A549 treated with Hydrocortisone at 1 μM for 4 hours (cell line): ENCODE measurements at places on chromosomes 1 and 21. TPM values are rescaled to one million over a fixed set of nuclear protein-coding genes. Genes with fewer than 3 reads are reported as not detected.

MANEAL gene
- 23.6 to 25.8 TPM (median 25.4 TPM) in 5 replicates for total RNA-seq

H6PD gene
- total RNA-seq, result 4.6 to 8.1 TPM (median 6.7 TPM) in 5 replicates

LCE3E gene
- total RNA-seq, result 0.30 TPM in 1 of 5 replicates, not detected in the others

IGFN1 gene
- total RNA-seq, result 0.49 to 0.74 TPM (median 0.55 TPM) in 5 replicates

NUDT4B gene
- 0.52 to 3.4 TPM (median 1.2 TPM) in 5 replicates for total RNA-seq

EDN2 gene
- 38.5 to 44.9 TPM (median 38.9 TPM) in 5 replicates for total RNA-seq

ADSS2 gene
- 41.7 to 60.4 TPM (median 44.3 TPM) in 5 replicates for total RNA-seq

USP25 gene
- 8.6 to 13.3 TPM (median 11.0 TPM) in 5 replicates for total RNA-seq

DYNLT4 gene
- total RNA-seq, result 0.32 to 1.0 TPM (median 0.67 TPM) in 5 replicates

CCDC185 gene
- total RNA-seq, result not detected in 5 replicates

ADAMTSL4 gene
- 4.4 to 7.3 TPM (median 6.8 TPM) in 5 replicates for total RNA-seq

SEMA4A gene
- total RNA-seq, result 0.36 to 0.43 TPM (median 0.40 TPM) in 5 replicates

RBM15 gene
- total RNA-seq, result 7.2 to 9.1 TPM (median 8.1 TPM) in 5 replicates

CLCA2 gene
- total RNA-seq, result 0.03 TPM in 2 of 5 replicates, not detected in the others

SLFNL1 gene
- 0.02 to 0.06 TPM (median 0.05 TPM) in 3 of 5 replicates, not detected in the others for total RNA-seq

INSRR gene
- total RNA-seq, result not detected in 5 replicates

IFNLR1 gene
- 0.90 to 1.2 TPM (median 1.1 TPM) in 5 replicates for total RNA-seq

CD53 gene
- total RNA-seq, result 0.07 TPM in 1 of 5 replicates, not detected in the others

MIA3 gene
- 17.3 to 26.5 TPM (median 21.5 TPM) in 5 replicates for total RNA-seq

LYST gene
- 3.9 to 4.4 TPM (median 4.1 TPM) in 5 replicates for total RNA-seq

CYP4A22 gene
- not detected in 5 replicates for total RNA-seq

CYP4B1 gene
- total RNA-seq, result 0.09 to 0.10 TPM (median 0.10 TPM) in 3 of 5 replicates, not detected in the others

DSCAM gene
- not detected in 5 replicates for total RNA-seq

ACOT11 gene
- 2.0 to 2.4 TPM (median 2.1 TPM) in 5 replicates for total RNA-seq

MTARC2 gene
- total RNA-seq, result 8.8 to 13.3 TPM (median 12.2 TPM) in 5 replicates

OR2AK2 gene
- not detected in 5 replicates for total RNA-seq

RPF1 gene
- total RNA-seq, result 26.9 to 35.2 TPM (median 32.6 TPM) in 5 replicates

AMY1B gene
- total RNA-seq, result not detected in 5 replicates

ERG gene
- total RNA-seq, result 0.03 to 0.17 TPM in 2 of 5 replicates, not detected in the others

GLIS1 gene
- 0.08 to 0.12 TPM (median 0.09 TPM) in 4 of 5 replicates, not detected in the other for total RNA-seq

EPHA10 gene
- 1.0 to 1.5 TPM (median 1.1 TPM) in 5 replicates for total RNA-seq

C1QA gene
- not detected in 5 replicates for total RNA-seq

MATN1 gene
- 0.03 to 0.12 TPM (median 0.10 TPM) in 3 of 5 replicates, not detected in the others for total RNA-seq

OPRD1 gene
- total RNA-seq, result 0.02 to 0.07 TPM (median 0.03 TPM) in 4 of 5 replicates, not detected in the other

SIPA1L2 gene
- 6.3 to 7.3 TPM (median 6.5 TPM) in 5 replicates for total RNA-seq

SLC9C2 gene
- not detected in 5 replicates for total RNA-seq

CREB3L4 gene
- total RNA-seq, result 7.8 to 10.5 TPM (median 9.3 TPM) in 5 replicates

TMOD4 gene
- total RNA-seq, result 0.25 to 0.44 TPM (median 0.27 TPM) in 3 of 5 replicates, not detected in the others

CADM3 gene
- 0.02 to 0.15 TPM (median 0.08 TPM) in 5 replicates for total RNA-seq

GPR3 gene
- total RNA-seq, result 1.3 to 1.8 TPM (median 1.7 TPM) in 5 replicates

RAB3B gene
- total RNA-seq, result 4.8 to 10.0 TPM (median 5.7 TPM) in 5 replicates

ARTN gene
- 0.07 to 0.46 TPM (median 0.22 TPM) in 5 replicates for total RNA-seq

GPR137B gene
- 15.4 to 16.9 TPM (median 16.6 TPM) in 5 replicates for total RNA-seq

TDRD10 gene
- 0.10 to 0.16 TPM in 2 of 5 replicates, not detected in the others for total RNA-seq

CORT gene
- total RNA-seq, result 0.13 to 0.38 TPM (median 0.24 TPM) in 5 replicates

LRRIQ3 gene
- 0.54 to 0.82 TPM (median 0.74 TPM) in 5 replicates for total RNA-seq

TTC34 gene
- total RNA-seq, result 0.01 to 0.07 TPM (median 0.03 TPM) in 5 replicates

ASCL5 gene
- 0.08 to 0.21 TPM (median 0.15 TPM) in 3 of 5 replicates, not detected in the others for total RNA-seq

ACTA1 gene
- total RNA-seq, result 0.07 to 0.21 TPM (median 0.10 TPM) in 4 of 5 replicates, not detected in the other

S100A8 gene
- total RNA-seq, result not detected in 5 replicates

LYPLA2 gene
- 54.5 to 58.3 TPM (median 56.5 TPM) in 5 replicates for total RNA-seq

CHODL gene
- not detected in 5 replicates for total RNA-seq

KCNJ9 gene
- total RNA-seq, result not detected in 5 replicates

SPRR5 gene
- not detected in 5 replicates for total RNA-seq

WNT9A gene
- total RNA-seq, result 5.6 to 8.6 TPM (median 7.2 TPM) in 5 replicates

PTGFR gene
- not detected in 5 replicates for total RNA-seq

MARK1 gene
- total RNA-seq, result 0.06 to 0.32 TPM (median 0.10 TPM) in 5 replicates

KCNJ15 gene
- 0.03 to 0.21 TPM in 2 of 5 replicates, not detected in the others for total RNA-seq

KLF17 gene
- 0.32 to 0.76 TPM (median 0.47 TPM) in 5 replicates for total RNA-seq
